ENCODE measurements at places on chromosomes 16 and 17. TPM values are rescaled to one million over a fixed set of nuclear protein-coding genes. Genes with fewer than 3 reads are reported as not detected.

The MYOCD gene
- 50.7 TPM for total RNA-seq

The TSNAXIP1 gene
- 0.85 TPM for total RNA-seq

The KRT33B gene
- not detected for total RNA-seq

The FOXC2 gene
- 2.6 TPM for total RNA-seq

The CLEC10A gene
- total RNA-seq: 9.5 TPM

The ECI1 gene
- total RNA-seq: 145 TPM

The TBC1D3E gene
- not detected for total RNA-seq

The C16orf74 gene
- total RNA-seq: 1.2 TPM

The TCF25 gene
- total RNA-seq: 104 TPM

The CYGB gene
- 46.6 TPM for total RNA-seq

The SNTB2 gene
- 19.8 TPM for total RNA-seq

The CCL8 gene
- total RNA-seq: 0.84 TPM

The TSPOAP1 gene
- total RNA-seq: 17.2 TPM

The KRT40 gene
- total RNA-seq: not detected

The EPX gene
- not detected for total RNA-seq

The TP53TG3E gene
- not detected for total RNA-seq

The NT5C gene
- total RNA-seq: 35.9 TPM

The TEKT3 gene
- total RNA-seq: 0.77 TPM

All from right cardiac atrium (tissue), 5 donors.